CD4-positive, alpha-beta T cell treated with Interferon gamma for 1 hour (primary cell): ENCODE measurements at places on chromosomes 11 and 22.

DNA sequence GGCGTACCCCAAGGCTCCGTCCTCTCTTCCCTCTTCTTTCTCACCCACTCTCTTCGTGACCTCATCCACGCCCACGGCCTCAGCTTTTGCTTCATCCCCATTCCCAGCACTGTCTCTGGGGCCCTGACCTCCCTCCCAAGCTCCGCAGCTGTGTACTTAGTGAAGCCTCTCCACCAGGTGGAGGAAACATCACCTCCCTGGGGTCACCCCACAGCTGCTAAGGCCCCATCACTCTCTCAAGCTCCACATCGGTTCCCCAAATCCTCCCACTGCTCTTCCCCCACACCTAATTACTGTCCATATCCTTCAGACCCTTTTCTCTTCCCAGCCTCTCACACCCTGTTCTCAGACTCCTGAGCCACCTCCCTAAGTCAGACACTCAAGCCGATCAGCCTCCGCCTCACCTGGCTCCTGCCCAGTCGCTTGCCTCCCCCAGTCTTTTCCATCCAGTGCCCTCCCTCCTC is 7.9 kb upstream of the SYT7 start:
- no peak for DNase-seq

DNA sequence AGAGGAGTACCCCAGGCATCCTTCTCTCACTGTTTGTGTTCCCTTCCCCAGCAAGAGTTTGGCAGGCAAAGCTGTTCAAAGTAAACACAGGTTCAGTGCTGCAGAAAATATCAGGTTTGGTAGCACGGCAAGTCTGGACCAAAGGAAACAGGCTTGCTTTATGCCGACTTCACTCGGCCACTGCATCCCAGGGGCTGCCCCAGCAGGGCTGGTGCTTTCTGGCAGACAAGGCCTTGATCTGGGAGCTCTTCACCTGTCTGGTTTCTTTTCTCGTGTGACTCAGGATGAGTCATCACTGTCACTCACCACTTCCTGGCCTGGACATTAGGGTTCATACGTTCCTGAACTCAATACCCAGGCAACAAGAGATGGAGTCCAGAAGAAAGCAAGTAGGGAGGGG is 52.6 kb upstream of the NAV2 start:
- DNase-seq = no peak

GRCh38 chr22:38967451-38968450 is 10.3 kb downstream of the APOBEC3A start:
- peak; percentile 85 for DNase-seq

DNA sequence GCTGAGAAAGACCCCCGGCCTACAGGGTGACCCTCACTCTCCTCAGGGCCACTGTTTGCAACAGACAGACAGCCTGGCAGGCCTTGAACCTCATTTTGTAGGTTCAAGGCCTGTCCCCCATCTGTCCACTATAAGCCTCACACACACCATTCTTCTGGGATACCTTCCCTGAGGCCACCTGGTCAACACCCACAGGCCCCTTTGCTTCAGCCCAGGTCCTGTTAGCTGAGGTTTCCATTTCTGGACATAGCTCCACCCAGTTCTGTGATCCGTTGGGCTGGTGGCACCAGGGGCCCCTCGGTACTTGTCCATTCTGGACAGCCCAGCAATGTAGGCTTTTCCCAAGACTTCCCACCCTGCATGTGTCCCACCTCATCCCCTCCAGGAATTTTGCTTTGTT is 3.1 kb downstream of the MIF start:
- no peak for DNase-seq

- no peak for DNase-seq
Measured at GRCh38 chr11:119421941-119422808, 797 bp downstream of the THY1 start.

DNA sequence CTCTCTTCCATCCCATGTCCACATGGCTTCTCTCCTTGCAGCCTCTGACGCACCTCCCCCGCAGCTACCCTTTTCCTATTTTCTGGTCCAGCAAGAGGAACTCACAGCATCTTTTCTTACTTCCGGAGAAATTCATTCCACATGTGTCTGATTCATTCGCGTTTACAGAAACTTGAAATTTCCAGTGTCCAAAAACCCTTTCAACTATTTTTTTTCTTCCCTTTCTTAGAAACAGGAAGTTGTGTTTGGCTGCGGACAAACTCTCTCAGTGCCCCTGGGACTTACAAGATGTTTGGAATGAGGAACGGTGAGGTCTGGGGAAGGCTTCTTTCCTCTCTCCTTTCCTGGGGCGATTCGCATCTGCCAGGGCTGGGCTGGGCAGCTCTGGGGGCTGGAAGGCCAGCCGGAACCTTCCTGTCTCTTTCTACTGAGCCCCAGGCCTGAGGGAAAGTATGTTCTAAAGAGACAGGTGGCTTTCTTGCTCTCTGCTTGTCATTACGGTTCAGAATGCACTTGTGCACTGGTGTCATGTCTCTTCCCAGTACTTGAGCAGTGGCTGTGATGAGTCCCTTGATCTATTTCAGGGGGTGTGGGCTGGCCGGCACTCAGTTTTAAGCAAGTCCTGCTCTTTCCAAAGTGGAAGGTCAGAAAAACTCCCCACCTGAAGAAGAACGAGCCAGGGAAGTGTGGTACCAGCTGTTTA is 27.5 kb downstream of the ADAMTS8 start:
- no peak for DNase-seq

DNA sequence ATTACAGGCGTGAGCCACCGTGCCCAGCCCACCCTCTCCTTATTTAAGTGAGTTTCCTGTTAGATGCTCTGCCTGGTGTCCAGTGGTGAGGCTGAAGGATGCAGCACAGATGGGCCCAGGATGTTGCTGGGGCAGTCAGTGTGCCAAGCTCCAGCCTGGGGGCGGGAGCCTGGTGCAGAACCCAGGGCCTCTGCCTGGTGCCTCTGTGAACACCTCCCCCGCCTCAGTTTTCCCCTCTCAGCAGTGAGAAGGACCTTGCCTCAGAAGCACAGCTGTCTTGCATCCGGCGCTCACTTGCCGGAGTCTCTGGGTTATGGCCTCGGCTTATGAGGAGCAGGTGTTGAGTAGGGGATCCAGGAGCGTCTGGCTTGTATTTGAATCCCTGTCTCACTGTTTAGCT is 116.2 kb downstream of the KIAA1671 start:
- peak; percentile 22 for DNase-seq

- DNase-seq = no peak
Measured at GRCh38 chr11:118635237-118635591, 27.8 kb downstream of the PHLDB1 start.

DNA sequence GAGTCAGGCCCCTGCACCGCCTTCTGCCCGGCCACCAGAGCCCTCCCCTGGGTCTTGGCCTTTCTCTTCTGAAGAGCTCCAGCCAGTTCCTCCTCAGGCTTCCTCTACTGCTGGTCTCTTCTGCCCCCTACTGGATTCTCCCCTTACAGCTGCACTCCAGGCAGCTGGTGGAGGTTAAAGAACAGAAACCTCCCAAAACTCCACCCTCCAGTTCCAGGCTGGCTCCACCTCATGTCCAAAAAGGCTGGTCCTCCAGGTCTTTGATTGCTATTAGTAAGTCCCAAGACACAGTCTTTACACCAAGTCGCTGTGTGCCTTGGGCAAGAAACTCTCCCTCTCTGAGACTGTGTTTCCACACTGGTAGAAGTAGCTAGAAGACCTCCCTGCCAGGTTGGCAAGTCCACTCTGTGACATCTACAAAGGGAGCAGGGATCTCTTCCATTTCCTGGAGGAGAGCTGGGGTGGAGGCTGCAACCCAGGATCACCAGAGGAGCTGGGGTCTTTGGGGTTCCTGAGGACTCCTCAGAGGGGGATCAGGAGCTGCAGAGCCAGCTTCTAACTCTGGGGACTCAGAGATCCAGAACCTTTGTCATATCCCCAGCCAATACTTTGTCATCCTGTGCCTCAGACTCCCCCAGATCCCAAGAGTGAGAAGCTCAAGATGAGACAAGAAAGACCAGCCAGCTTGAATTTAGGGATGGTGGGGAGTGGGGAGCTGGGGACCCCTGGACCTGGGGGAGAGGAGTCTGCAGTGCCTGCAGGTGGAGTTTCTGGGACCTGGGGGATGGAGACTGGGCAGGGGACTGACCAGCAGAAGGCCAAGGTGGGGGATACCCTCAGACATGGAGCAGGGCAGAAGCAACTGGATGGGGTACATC is 3.4 kb upstream of the IGLL5 start:
- peak; percentile 75 for DNase-seq

DNA sequence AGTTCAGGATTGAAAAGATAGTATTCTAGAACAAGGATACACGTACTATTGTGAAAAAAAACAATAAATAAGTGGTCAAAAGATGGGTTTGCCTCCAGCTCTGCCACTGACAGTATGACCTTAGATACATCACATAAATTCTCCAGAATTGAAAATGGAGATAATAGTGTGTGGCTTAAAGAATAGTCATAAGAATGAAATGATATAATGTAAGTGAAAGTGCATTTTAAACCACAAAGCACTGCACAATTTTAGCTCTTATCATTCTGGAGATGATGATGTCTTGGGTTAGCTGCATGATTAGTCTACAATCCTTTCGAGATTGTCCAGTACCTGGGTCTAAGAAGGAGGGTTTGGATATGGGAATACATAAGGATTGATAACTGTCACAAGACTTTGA is 21.9 kb upstream of the CEP295 start:
- no peak for DNase-seq

DNA sequence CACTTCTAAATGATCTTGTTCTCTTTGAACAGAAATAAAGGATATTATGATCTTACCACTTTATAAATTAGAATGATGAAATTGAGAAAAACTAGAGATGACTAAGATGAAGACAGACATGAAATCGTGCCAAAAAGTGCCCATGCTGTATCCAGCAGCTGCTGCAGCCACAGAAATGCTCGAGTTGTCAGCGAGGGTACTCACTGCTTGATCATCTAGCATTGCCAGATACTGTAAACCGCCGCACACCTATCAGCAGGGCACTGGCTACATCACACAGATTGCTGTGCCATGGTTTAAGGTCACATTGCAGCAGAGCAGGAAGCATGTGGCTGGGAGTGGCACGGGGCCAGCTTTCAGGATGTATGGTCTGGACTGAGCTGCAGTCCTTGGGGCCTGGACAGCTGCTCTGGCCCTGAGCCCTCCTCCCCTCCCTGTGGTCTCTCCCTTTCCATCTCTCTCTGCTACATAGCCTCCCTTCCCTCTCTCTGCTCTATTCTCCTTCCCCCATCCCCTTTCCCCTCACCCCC is 51.0 kb upstream of the SEPTIN5 start:
- no peak for DNase-seq

DNA sequence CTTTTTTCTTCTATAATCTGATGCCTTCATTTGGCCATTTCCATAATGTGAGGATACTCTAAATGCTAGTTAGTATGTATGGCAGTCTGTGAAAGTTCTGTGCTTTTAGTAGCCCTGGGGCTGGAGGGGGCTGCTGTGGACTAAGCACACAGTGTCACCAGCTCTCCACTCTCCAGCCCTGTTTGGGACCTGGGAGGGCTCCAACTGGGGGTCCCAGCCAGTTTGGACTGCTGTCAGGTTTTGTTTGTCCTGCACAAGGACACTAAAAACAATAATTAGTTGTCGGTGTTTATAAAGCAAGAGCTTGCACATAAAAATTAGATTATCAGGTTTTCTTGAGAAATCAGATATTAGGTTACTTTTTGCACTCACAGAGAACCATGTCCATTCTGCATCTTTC is 103.1 kb downstream of the LDLRAD3 start:
- DNase-seq = no peak

GRCh38 chr11:125443767-125444311 is 52.2 kb downstream of the FEZ1 start:
- DNase-seq = no peak

DNA sequence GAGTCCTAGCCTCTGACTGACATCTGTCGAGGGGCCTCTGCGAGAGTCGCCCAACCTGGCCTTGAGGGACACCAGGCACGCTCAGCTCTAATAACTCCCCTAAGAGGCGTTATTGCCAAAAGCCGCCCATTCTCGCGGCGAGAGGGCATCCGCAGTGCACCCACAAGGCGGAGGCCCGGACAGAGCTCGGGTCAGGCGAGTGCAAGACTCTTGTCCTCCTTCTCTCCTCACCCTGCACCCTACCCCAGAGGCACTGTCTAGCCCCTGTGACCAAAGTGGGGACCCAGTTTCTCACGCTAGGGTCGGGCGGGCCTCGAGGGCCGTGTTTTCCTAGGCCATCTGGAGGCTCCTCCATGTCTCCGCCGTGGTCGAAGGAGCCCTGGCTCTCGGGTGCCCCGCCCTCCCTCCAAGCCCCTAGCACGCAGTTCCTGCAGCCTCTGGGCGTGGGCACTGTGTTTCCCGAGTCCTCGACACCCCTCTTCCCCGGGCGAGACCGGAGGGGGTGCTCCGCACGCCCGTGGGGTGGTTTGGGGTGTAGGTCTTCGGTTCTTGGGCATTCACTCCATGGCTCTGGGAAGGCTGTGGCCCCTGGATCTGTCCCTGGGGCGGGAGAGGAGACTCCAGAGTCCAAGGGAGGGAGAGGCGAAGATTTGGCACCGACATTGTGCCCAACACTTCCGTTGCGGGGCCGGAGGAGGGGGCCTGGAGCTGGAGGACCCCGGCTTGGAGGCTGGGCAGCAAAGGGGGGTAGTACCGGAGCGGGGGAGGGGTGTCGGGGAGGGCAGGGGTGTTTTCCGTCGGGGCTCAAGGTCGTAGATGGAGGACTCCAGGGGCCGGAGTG is 1.0 kb downstream of the CHRM4 start:
- DNase-seq = no peak

DNA sequence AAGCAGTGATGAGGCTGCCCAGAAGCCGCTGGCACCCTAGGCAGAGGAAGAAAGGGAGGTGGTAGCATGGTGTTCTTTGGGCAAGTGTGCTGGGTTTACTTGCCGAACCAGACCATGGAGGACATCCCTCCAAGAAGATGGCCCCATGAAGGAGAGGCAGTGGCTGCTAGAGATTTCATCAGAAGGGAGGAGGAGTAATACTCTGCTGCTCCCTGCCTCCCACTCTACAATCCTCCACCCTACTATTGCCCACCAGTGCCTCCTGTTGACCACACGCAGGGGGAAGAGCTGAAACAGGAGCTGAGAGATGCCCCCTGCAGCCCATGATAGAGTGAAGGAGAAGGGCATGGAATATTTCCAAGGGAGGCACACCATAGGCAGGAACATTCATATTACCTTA is 51.0 kb upstream of the PRSS23 start:
- no peak for DNase-seq

DNA sequence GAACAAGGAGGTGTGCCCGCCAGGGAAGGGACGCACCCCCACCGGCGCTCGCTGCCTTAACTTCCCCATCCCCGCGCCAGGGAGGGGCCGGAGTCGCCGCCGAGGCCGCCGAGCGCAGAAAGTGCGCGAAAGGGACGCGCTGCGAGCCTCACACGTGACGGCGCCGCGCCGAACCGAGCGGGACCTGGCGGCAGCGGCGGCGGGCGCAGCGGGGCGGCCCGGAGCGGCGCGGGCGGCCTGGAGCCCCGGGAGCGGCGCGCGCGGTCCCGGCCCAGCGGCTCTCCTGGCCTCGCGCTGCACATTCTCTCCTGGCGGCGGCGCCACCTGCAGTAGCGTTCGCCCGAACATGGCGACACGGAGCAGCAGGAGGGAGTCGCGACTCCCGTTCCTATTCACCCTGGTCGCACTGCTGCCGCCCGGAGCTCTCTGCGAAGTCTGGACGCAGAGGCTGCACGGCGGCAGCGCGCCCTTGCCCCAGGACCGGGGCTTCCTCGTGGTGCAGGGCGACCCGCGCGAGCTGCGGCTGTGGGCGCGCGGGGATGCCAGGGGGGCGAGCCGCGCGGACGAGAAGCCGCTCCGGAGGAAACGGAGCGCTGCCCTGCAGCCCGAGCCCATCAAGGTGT is at the start of gene SORL1:
Gene SORL1 (plus strand): TSS at position 329 of the 623 bp plus-strand sequence. CDS start 18 bp downstream, at position 347.
- DNase-seq = peak; percentile 70

GRCh38 chr11:116335891-116336290 is 436.9 kb downstream of the BUD13 start:
- no peak for DNase-seq
